ENCODE measurements at places on chromosomes 7 and 10. TPM values are rescaled to one million over a fixed set of nuclear protein-coding genes. Genes with fewer than 3 reads are reported as not detected.

TRIM73 gene
- total RNA-seq: 0.53 TPM

CPN1 gene
- not detected for total RNA-seq

OPN1SW gene
- total RNA-seq: not detected

OR2A1 gene
- not detected for total RNA-seq

CALCR gene
- total RNA-seq: 0.39 TPM

HMX3 gene
- not detected for total RNA-seq

EEPD1 gene
- total RNA-seq: 54.7 TPM

WNT16 gene
- total RNA-seq: not detected

SGCE gene
- total RNA-seq: 5.1 TPM

SSC4D gene
- total RNA-seq: 0.68 TPM

KLF14 gene
- total RNA-seq: 0.41 TPM

GRCh38 chr7:5284304-5285281, 1.9 kb downstream of the SLC29A4 start:
- no peaks in the 10 kb centered on the region for H3K4me1 ChIP-seq
- no peak for DNase-seq
- H3K27ac ChIP-seq: no peak overlapping the region
- H3K4me3 ChIP-seq: no peak overlapping the region

DNA sequence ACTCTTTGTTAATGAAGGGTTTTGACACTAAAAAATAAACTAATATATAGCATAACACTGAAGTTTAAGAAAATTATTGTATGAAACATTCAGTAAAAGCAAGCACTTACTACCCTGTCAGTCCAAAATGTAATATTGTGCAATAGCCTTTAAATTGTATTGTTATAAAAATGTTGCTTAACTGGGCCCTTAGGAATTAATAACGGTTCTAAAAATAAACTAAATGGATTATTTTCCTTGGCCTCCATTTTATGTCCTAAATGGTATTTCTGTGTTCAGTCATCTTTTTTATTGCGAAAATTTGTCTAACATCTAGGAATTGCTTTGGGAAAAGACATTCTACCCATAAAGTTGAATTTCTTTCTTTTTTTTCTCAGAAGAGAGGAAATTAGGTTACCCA, 49.0 kb upstream of the ABI1 start:
- no peak overlapping the region for H3K27ac ChIP-seq
- no peak for DNase-seq
- no peaks in the 10 kb centered on the region for H3K36me3 ChIP-seq
- H3K27me3 ChIP-seq: no peaks in the 10 kb centered on the region
- H3K4me3 ChIP-seq: no peak overlapping the region

DNA sequence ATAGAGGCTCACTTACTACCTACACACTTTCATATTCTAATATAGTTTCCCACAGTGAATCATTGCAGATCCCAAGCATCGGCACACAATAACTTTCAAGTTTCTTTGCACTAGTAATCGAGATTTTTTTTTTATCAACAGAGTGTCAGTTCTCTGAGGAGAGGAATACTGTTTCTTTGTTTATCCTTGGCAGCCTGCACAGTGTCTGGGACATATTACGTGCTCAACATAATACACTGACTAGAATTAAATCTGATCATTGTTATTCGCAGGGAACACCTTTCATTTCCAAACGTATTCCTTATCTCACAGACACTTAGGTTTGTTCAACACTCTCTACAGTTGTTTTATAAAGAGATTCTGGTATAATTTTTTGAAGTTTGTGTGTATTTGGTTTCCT, 95.3 kb downstream of the CACNA2D1 start:
- H3K36me3 ChIP-seq: no peaks in the 10 kb centered on the region
- peak overlapping the region; percentile 63 for H3K27ac ChIP-seq
- DNase-seq: no peak

GRCh38 chr10:88849234-88849633, 2.4 kb downstream of the ANKRD22 start:
- DNase-seq: no peak
- H3K27ac ChIP-seq: no peak overlapping the region
- no peaks in the 10 kb centered on the region for H3K36me3 ChIP-seq
- no peaks in the 10 kb centered on the region for H3K27me3 ChIP-seq
- no peaks in the 10 kb centered on the region for H3K4me1 ChIP-seq

DNA sequence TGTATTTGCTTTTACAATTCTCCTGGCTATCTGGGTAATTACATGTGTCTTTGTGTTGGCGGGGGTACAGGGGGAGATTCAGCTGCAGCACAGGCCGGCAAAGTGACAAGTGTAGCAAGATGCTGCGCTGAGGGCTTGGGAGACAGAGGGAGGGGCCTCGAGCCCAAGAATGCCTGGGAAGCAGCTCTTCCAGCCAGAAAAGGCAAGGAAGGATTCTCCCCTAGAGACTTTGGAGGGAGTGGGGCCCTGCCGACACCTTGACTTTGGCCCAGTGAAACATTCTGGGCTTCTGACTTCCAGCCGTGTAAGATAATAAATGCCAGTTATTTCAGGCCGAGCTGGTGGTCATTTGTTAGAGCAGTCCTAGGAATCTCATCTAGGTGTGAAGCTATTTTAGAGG, 7.2 kb upstream of the REPIN1 start:
- no peaks in the 10 kb centered on the region for H3K36me3 ChIP-seq
- H3K4me3 ChIP-seq: no peak overlapping the region
- no peak for DNase-seq

DNA sequence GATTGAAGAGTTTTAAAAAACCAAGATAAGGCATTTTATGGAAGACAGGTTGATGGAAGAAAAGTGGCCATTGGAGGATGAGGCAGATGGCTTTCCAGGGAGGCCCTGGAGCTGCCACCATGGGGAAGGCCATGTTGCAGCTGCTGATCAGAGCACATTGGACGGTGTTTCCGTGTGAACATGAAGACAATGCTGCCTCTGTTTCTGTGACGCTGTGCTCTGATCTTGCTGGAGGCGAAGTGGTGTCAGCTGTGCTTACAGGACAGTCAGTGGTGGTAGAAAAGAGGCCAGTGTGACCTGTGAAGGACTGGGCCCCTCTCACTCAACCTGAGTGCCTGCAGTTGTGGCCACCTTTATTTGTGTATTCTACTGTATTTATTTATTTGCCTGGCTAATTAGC, 132.9 kb downstream of the FAM204A start:
- H3K27me3 ChIP-seq: no peaks in the 10 kb centered on the region
- DNase-seq: no peak
- H3K36me3 ChIP-seq: no peaks in the 10 kb centered on the region
- H3K4me3 ChIP-seq: no peak overlapping the region

GRCh38 chr10:123392182-123392963, 238.2 kb downstream of the BUB3 start:
- H3K4me1 ChIP-seq: no peaks in the 10 kb centered on the region
- H3K36me3 ChIP-seq: no peaks in the 10 kb centered on the region
- H3K27ac ChIP-seq: no peak overlapping the region
- no peaks in the 10 kb centered on the region for H3K27me3 ChIP-seq
- no peak overlapping the region for H3K4me3 ChIP-seq

- H3K4me3 ChIP-seq: no peak overlapping the region
- H3K27ac ChIP-seq: no peak overlapping the region
- no peaks in the 10 kb centered on the region for H3K4me1 ChIP-seq
- H3K36me3 ChIP-seq: no peaks in the 10 kb centered on the region
- peaks cover 8% of the 10 kb centered on the region for H3K27me3 ChIP-seq
These were observed 18.0 kb downstream of the ADAP1 start for GRCh38 chr7:936386-937054.

GRCh38 chr10:111200505-111201186, 123.8 kb downstream of the ADRA2A start:
- H3K27me3 ChIP-seq: no peaks in the 10 kb centered on the region
- H3K4me3 ChIP-seq: no peak overlapping the region
- no peaks in the 10 kb centered on the region for H3K4me1 ChIP-seq
- no peaks in the 10 kb centered on the region for H3K36me3 ChIP-seq
- no peak overlapping the region for H3K27ac ChIP-seq

DNA sequence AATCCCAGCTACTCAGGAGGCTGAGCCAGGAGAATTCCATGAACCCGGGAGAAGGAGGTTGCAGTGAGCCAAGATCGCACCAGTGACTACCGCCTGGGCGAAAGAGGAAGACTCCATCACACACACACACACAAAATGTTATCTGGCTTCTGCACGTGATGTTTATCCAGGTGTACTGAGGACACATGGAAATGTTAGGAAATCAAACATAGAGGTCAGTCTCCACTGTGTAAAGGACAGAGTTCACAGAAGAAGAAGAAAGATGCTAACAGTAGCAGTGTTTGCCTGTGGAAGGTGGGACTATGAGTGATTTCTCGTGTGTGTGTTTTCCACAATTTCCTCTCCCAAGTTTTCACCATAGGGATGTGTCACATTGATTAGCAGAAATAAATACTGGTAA, 256.9 kb downstream of the ELMO1 start:
- no peak overlapping the region for H3K4me3 ChIP-seq
- H3K36me3 ChIP-seq: no peaks in the 10 kb centered on the region
- DNase-seq: no peak

DNA sequence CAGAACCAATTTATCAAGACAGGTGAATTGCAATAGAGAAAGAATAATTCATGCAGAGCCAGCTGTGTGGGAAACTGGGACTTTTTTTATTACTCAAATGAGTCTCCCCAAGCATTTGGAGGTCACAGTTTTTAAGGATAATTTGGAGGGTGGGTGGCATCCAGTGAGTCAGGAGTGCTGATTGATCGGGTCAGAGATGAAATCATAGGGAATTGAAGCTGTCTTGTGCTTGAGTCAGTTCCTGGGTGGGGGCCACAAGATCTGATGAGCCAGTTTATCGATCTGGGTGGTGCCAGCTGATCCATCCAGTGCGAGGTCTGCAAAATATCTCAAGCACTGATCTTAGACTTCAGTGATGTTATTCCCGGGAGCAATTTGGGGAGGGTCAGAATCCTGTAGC, 9.9 kb upstream of the MYO1G start:
- no peaks in the 10 kb centered on the region for H3K27me3 ChIP-seq
- H3K4me3 ChIP-seq: no peak overlapping the region
- no peak for DNase-seq
- H3K36me3 ChIP-seq: peaks cover 2% of the 10 kb centered on the region
- H3K27ac ChIP-seq: no peak overlapping the region
- peaks cover 18% of the 10 kb centered on the region for H3K4me1 ChIP-seq

- H3K27me3 ChIP-seq: no peaks in the 10 kb centered on the region
- DNase-seq: no peak
- peaks cover 96% of the 10 kb centered on the region for H3K36me3 ChIP-seq
- H3K4me3 ChIP-seq: no peak overlapping the region
- no peak overlapping the region for H3K27ac ChIP-seq
These were observed 7.6 kb downstream of the NDST2 start for GRCh38 chr10:73803680-73804286.

DNA sequence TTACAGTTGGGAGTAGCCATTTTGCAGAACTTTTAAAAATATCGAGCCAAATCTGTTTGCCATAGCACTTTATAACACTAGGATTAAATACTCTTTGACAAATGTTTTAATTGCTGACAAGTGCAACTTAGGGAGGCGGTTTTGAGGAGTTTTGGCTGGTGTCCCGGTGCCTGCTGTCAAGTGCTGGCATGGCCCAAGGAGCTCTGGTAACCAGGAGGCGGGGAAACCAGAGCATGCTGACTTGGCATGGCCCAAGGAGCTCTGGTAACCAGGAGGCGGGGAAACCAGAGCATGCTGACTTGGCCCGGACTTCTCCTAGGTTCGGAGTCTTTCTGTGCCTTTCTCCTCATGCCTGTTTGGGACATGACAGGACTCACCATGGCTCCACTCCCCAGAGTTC, 30.8 kb upstream of the ZNF32 start:
- no peaks in the 10 kb centered on the region for H3K36me3 ChIP-seq
- no peak overlapping the region for H3K27ac ChIP-seq
- peak; percentile 78 for DNase-seq

GRCh38 chr10:31536302-31536701, 217.3 kb downstream of the ZEB1 start:
- H3K27me3 ChIP-seq: no peaks in the 10 kb centered on the region
- no peak overlapping the region for H3K27ac ChIP-seq
- H3K36me3 ChIP-seq: no peaks in the 10 kb centered on the region
- H3K4me1 ChIP-seq: peaks cover 5% of the 10 kb centered on the region
- no peak overlapping the region for H3K4me3 ChIP-seq

DNA sequence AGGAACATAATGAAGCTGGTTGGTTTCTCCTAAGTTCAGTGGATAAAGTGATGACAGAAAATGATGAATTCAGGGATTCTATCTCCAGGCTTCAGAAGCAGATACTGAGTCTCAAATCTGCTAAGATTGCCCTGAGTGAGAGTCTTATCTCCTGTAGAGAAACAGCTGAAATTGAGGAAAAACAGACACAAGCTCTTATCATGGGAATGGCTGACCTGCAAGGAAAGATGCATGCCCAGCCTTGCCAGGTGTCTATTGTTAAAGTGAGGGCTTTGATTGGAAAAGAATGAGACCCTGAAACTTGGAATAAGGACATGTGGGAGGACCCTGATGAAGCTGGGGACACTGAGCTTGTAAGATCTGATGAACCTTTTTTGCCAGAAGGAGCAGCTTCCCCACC, 100.3 kb downstream of the DNAJB9 start:
- H3K4me1 ChIP-seq: no peaks in the 10 kb centered on the region
- no peak overlapping the region for H3K4me3 ChIP-seq
- H3K36me3 ChIP-seq: no peaks in the 10 kb centered on the region
- H3K27me3 ChIP-seq: no peaks in the 10 kb centered on the region
- H3K27ac ChIP-seq: no peak overlapping the region

GRCh38 chr7:74573512-74573911, 84.0 kb upstream of the GTF2I start:
- H3K27ac ChIP-seq: no peak overlapping the region
- no peak overlapping the region for H3K4me3 ChIP-seq
- no peaks in the 10 kb centered on the region for H3K27me3 ChIP-seq
- H3K4me1 ChIP-seq: no peaks in the 10 kb centered on the region
- no peaks in the 10 kb centered on the region for H3K36me3 ChIP-seq

GRCh38 chr10:78079411-78079810, 45.7 kb downstream of the RPS24 start:
- no peaks in the 10 kb centered on the region for H3K4me1 ChIP-seq
- no peak overlapping the region for H3K4me3 ChIP-seq
- H3K27me3 ChIP-seq: no peaks in the 10 kb centered on the region
- no peak for DNase-seq

GRCh38 chr10:7100032-7100702, 310.7 kb downstream of the SFMBT2 start:
- no peaks in the 10 kb centered on the region for H3K4me1 ChIP-seq
- no peaks in the 10 kb centered on the region for H3K36me3 ChIP-seq
- H3K4me3 ChIP-seq: no peak overlapping the region
- no peak overlapping the region for H3K27ac ChIP-seq

DNA sequence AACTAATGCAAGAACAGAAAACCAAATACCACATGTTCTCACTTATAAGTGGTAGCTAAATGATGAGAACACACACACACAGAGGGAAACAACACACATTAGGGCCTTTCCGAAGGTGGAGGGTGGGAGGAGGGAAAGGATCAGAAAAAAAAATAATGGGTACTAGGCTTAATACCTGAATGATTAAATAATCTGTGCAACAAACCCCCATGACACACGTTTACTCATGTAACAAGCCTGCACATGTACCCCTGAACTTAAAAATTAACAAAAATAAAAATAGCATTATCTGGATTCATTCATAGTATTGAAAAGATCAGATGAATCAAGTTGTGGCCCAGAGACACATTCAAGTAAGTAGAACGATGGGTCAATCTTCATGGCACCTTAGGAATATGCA, 159.5 kb upstream of the POT1 start:
- no peaks in the 10 kb centered on the region for H3K36me3 ChIP-seq
- no peaks in the 10 kb centered on the region for H3K4me1 ChIP-seq
- H3K4me3 ChIP-seq: no peak overlapping the region
- H3K27ac ChIP-seq: no peak overlapping the region
- no peaks in the 10 kb centered on the region for H3K27me3 ChIP-seq

- no peak overlapping the region for H3K4me3 ChIP-seq
- H3K27me3 ChIP-seq: no peaks in the 10 kb centered on the region
These were observed 33.7 kb downstream of the MINPP1 start for GRCh38 chr10:87538092-87539015.

GRCh38 chr7:158414486-158414961, 173.1 kb downstream of the PTPRN2 start:
- no peak overlapping the region for H3K4me3 ChIP-seq
- no peak for DNase-seq
- no peaks in the 10 kb centered on the region for H3K27me3 ChIP-seq
- H3K4me1 ChIP-seq: no peaks in the 10 kb centered on the region

All from gastrocnemius medialis (tissue), 4 donors.